ELF-1 (cell line): ENCODE measurements at places on chromosomes 1 and 21.

DNA sequence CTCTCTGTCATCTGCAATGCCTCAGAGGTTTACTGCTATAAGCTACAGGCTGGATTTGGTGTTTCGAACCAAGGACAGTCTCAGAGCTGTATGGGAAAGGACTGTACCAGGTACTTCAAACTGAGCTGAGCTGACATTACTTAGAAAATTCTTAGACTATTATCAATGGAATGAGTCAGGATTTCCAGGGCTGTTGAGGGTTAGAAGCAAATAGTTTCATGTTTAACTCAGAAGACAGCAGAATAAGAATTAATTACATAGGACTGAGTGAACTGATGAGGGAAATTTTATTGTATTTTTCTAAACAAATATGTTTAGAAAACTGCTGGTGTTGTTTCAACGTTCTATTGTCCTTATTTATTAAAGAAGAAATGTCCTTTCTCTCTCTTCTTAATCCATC, 74.3 kb upstream of the CAPZB start:
- DNase-seq = no peak

- DNase-seq = no peak
Measured at GRCh38 chr1:209040351-209040750, 543.2 kb upstream of the CAMK1G start.

DNA sequence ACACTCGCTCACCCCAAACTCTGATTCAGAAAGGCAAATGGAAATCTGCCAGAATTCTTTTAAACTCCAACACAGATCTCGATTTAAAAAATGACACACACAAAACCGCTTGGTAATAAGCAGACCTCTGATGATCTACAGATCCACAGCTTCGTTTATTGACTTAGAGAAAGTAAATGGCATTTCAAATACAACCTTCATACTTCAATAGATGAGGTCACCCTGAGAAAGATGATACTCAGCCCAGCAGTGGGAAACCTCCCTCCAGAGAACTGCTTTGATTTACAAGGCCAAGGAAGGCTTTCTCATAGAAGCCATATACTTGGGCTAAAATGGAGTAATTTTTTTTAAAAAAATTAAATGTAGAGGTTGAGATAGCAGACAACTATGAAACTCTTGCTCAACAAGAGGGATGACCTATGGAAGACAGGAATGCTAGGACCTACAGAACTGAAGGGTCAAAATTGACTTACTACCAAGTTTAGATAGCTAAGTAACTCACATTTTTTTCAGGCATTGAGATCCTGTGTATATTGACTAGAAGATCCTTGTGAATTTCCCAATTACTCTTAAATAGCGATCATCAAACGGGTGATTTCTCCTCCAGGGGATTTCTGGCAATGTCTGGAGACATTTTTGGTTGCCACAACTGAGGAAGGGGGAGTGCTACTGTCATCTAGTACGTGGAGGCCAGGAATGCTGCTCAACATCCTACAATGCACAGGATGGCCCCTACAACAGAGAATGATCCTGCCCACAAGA, 143.9 kb downstream of the CLIC6 start:
- DNase-seq = no peak

DNA sequence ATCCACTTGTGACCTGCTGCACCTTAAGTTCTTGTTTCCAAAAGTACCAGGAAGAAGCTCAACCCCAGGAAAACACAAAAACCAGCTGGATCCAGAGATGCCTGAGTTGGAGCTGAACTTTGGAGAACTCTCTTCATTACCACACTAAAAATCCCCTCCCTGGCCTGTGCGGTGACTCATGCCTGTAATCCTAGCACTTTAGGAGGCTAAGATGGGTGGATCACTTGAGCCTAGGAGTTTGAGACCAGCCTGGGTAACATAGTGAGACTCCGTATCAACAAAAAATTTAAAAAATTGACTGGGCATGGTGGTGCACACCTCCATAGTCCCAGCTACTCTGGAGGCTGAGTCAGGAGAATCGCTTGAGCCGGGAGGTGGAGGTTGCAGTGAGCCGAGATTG, 6.2 kb downstream of the MAP1LC3C start:
- no peak for DNase-seq

GRCh38 chr1:58791106-58791505, 7.3 kb upstream of the JUN start:
- no peak for DNase-seq

DNA sequence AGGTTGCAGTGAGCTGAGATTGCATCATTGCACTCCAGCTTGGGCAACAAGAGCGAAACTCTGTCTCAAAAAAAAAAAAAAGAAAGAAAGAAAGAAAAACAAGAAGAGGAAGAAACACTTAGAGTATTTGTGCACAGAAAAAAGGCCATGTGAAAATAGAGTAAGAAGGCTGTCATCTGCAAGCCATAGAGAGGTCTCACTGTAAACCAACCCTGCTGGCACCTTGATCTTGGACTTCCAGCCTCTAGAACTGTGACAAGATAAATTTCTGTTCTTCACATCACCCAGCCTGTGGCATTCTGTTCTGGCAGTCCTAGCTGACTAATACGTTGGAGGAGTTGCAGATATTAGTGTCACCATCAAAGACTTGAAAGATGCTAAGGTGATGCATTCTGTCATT, 12.1 kb upstream of the ZDHHC18 start:
- no peak for DNase-seq

DNA sequence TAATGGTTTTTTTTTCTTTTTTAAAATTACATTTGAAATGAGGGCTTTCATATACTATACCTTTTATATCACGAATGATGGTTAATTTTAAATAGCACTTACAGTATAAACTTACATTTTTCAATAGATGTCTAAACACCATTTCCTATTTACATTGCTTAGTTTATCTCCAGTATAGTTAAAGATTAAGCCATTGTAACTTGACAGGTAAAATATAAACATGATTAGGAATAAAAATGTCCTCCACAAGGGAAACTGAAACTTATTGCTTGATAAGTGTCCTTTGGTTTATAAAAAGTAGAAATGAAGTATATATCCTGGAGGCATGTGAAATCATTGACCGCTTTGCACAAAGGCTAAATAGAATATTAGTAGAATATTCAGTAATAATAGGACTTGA, 20.2 kb downstream of the CTH start:
- no peak for DNase-seq

- no peak for DNase-seq
Measured at GRCh38 chr1:3620708-3621107, 4.1 kb upstream of the TPRG1L start.

DNA sequence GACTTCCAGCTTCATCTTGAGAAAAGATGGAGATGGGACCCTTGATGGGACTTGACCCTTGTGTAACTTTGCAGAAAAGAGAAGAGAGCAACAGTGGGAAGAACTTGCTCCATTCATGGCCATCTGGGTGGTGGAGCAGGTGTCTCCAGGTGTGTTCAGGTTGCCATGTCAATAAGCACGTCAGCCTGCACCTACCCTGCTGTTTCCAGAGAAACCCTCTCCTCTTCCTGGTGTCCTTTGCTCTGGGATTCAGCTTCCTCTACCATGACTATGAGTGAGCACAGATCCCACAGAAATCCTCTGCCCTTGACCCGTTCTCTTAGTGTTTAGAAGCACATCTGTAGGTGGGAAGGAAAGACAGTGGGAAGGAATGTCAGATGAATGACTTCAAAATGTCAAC, 21.8 kb upstream of the OTUD3 start:
- no peak for DNase-seq

GRCh38 chr1:229159668-229160544, 111.0 kb upstream of the RAB4A start:
- DNase-seq = no peak

DNA sequence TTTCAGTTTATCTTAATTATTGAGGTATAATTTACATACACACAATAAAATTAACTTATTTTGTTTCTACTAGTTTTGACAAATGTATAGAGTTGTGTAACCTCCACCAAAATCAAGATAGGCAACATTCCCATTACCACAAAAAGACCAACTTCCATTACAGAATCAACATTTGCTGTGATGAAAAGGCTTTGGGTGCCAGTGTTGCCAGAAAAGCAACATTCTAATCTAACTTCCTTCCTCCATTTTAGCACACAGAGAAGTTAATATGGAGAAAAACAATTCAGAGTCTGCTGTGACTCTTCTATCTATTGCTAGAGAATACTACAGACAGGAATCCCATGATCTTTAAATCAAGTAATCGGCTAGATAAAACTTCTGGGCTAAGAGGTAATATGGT, 245.3 kb downstream of the RERE start:
- DNase-seq = no peak

DNA sequence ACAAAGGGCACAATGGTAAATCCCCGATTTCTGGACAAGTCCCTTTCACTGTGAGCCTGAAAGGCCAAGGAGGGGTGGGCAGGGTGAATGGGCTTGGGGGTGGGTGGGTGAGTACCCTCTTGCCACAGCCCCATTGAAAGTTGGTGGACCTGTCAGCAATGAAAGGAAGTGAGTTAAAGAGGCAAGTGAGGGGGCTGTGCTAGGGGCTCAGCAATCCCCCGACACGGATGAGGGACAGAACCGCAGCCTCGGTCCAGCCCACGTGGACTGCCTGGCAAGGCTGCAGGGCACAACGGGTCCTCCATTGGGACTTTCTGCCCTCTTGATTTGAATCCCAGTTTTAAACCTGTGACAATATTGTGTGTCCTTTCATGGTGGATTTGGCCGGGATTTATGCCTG, 255.3 kb downstream of the FOXD2 start:
- no peak for DNase-seq

DNA sequence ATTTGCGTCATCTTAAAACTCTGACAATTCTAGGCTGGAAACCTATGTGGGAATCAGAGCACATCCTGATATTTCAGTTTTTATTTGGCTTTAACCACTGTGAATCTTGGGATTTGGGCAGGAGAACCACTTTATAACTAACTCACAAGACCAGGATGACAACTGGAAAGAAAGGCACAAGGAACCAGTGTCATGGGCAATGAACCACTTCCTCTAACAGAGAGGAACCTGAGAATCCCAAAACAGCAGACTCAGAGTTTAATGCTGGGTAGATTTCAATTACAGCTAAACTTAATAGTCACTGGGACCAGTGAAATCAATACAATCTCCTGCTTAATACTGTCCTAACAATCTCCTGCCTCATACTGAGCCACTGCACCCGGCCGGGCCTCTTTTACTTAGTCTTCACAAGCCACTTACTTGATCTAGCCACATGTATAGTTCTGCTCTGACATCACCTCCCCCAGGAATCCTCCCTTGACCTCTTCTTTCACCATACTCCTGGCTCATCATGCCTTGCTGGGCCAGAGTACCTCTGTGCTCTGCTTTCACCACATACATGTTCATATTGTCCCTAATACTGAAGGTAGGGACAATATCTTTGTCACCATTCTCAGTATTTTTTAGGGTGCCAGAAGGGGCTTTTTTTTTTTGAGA, 20.2 kb upstream of the SLFNL1 start:
- DNase-seq = no peak

DNA sequence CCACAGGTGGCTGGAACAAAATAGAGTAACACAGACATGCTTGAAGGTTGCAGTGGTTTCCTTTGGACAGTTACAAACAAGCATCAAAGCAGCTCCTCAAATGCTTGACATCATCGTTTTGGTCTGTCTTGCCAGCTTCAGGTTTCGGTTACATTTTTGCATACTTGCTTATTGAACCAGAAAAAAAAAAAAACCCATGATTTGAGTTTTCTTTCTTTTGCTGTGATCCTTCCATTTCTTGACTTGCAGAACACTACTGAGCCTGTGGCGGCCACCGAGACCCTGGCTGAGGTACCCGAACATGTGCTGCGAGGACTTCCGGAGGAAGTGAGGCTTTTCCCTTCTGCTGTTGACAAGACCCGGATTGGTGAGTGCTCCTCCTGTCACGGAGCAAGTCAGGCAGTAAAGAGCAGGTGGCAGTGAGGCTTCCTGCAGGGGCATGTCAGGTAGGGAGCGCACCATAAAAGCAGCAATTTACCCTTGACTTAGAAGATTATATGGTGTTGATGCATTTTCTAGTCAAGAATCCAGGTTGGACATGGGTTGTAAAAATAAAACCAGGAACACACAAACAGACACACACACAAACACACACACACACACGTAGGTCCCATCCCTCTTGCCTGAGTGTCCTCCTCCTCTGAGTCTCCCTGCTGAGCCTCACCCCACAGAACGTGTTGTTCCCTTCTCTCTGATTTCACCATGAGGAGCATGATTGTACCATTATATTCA, 30.9 kb downstream of the PRDM2 start:
- DNase-seq = no peak

DNA sequence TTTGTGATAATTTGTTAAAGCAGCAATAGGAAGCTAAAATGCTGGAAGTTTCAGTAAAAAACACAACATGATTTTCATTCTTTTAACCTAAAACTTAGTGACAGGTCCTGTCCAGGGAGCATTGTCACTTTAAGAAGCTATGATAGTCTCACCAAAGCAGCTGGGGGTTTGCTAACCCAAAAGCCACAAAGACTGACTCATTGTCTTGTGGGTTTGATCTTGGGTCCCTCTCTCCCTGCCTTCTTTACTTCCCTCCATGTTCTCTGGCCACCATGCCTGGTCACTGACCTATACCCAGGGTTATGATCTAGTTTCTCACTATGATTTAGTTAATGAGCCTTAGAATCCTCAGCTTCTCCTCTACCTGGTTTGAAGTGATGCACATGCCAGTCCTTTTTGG, 213.5 kb upstream of the PTGFR start:
- DNase-seq = no peak

DNA sequence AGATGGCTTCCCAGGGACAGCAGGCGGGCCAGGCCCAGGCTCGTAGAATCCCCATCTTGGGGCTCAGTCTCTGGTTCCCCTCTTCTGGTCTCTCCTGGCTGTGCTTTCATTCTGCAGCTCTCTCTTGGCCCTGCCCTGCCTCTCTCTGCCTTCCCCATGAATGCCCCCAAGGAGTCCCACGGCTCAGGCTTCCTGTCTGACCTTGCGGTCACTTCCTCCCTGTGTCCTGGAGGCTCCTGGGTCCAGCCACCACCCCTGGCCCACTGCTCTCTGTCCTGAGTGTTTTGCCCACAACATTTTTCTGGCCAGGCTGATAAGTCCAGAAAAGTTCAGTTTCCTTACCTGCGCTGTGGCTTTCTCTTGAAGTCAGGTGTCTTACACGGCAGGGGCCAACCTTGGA, 29.1 kb downstream of the PIGP start:
- DNase-seq = no peak

- no peak for DNase-seq
Measured at GRCh38 chr1:159444511-159444910, 5.0 kb downstream of the OR10J1 start.

DNA sequence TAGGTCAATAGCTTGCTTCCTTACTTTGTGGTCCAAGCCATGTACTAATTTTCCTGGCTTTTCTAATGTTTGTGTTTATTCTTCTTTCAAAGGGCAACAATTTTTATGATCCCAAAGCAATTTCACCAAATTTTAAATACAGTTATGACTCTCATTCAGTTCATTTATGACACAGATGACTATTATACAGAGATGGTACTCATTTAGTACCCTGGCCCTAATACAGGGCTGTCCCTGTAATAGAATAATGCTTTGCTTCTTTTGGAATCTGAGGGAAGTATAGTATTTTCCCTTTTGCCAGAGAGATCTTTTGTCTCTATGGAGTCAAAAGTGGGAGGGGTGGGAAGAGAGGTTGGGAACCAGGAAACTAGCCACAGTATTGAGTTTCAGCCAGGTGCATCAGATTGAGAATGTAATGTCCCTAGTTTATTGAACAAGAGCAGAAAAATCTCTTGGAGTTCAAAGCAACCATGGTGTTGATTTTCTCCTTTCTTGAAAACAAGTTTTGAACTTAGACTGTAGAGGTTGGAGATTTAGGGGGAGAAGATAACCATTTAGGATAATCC, 20.4 kb downstream of the DENND2D start:
- no peak for DNase-seq

GRCh38 chr1:157162345-157162744, 24.1 kb upstream of the ETV3 start:
- DNase-seq = peak; percentile 81
